ENCODE measurements at places on chromosomes 7 and 10.

DNA sequence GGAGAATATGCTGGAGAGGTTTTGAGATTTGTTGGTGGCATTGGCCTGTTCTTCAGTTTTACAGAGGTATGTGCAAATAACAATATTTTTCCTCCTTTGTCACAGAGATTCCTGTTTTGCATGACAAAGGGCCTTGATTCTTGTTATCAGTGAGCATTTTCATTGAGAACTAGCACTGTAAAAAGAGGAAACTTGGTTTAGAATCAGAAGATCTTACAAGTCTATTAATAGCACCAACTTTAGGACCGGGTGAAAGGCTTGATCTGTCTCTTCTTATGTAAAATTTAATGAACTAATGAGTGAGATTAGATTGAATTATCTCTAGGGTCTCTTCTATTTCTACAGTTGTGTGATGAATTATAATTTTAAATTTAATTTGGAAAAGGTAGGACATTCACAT is 25.5 kb downstream of the TSPAN13 start:
- DNase-seq: no peak

DNA sequence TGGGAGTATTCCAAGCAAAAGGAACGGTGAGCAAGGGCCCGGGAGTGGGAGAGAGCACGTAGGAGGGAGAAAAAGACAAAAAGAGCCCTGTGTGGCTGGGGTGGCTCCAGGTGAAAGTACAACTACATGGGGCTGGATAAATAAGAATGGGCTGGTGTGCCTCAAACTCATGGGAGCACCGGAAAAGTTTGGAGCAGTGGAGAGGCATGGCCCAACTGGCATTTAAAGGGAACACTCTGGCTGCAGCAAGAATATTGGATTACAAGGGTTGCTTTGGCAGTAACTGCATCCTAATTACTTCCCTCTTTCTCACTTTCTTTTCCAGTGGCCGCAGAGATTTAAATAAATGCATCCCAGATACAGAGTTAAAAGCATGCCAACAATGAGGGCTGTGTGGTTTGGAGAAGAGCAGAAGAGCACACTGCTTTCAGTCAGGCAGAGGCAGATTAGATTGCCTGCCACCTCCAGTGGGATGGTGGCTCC is 39.1 kb upstream of the HERPUD2 start:
- no peak for DNase-seq

DNA sequence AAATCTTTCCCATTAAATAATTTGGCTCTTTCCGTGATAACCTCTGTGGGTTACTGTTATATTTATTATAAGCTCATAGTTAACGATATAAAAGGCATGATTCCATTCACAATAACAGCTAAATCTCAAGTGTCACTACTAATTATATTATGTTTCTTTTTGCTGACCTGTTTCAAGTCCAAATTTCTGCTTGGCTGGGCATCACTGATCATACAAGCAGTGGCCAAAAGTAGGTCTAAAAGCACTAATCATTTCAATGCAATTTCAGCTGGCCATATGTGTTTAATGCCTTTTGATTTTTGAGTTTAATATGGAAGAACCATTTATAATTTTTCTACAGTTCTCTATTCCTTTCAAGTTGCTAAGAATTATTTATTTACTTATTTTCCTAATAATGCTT is 110.7 kb downstream of the SEMA3A start:
- no peak for DNase-seq

DNA sequence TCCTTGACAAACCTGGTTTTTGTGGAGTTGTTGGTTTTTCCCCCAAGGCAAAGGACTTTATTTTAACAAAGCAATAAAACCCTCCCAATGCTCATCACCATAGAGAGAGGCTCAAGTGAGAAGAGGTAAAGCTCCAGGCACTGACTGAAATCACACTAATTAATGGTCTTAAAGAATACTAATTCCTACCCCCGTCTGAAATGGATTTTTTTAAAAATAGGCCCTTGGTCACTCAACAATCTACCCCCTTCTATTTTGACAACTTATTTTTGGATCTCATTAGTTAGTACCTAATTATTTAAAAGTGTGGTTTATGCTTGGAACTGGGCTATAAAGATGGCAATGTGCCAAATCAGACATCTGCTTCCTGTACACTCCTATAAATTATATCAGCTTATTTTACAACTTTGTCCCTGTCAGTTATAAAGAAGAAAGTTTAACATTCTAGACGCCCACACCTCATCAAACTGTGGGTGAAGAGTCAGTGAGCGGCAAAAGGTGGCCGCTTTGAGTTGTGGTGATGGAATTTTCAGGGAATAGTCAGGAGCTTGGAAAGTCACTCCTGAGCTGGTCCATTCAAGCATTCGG is 10.6 kb downstream of the GLI3 start:
- no peak for DNase-seq

- DNase-seq: no peak
Measured at GRCh38 chr7:76074972-76075370, 27.1 kb downstream of the MDH2 start.

- DNase-seq: no peak
Measured at GRCh38 chr7:39621784-39622411, 1.5 kb upstream of the RALA start.

DNA sequence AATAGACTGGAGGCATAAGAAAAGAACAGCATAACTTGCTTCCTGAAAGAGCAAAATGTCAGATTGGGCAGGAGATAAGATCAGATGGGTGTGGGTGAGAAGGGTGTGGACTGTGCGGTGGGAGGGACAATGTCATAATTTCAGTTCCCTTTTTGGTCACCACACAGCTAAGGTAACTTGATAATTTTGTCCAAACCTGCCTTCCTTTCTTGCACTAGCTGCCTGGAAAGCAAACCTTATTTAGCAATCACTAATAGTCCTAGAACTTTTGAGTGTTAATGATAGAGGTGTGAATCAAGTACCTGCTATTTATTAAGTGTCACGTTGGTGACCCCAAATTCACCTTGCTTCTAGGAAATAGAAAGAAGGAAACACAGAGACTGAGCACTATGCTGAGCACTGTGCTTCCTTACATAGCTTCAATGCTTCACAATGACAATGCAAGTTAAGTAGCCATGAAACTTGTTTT is 72.4 kb upstream of the SP4 start:
- peak; percentile 67 for DNase-seq

DNA sequence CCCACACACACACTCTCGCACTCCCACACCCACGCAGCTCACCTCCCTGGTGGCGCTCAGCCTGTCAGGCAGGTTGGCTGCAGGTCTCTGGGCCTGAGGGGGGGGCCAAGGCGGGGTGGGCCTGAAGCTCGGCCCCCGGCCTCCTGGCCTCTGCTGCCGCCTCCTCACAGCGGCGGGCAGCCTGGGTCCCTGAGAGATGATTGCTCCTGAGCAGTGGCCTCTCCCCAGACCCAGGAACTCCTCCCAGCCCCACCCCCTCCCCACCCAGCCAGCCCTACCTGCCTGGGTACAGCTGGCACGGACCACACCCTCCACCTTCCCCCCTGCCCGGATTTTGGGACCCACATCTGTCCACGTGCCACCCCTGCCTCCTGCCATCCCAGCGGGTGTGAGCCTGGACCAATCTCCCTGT is 4.6 kb upstream of the TMEM184A start:
- DNase-seq: no peak

DNA sequence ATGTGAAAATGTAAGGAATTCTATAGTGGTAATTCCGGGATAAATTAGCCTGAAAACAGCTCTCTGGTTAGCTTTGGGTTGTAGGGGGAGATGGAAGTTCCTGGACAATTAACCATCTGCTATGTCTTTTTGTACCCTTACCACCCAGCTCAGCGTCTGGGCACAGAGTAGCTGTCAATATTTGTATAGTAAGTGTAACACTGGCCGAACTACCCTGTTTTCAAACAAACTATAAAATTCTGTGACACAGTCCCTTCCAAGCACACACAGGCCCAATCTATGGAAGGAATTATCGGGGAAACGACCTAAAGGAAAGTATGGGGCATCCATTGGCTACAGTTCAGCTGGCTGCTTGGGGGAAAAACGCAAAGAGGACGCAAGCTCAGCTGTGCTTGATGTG is 869 bp upstream of the LHFPL3 start:
- DNase-seq: no peak

GRCh38 chr10:106267591-106267990 is 896.9 kb downstream of the SORCS1 start:
- DNase-seq: no peak
